Fibroblast of skin of abdomen (primary cell): ENCODE measurements at places on chromosomes 12 and 14.

DNA sequence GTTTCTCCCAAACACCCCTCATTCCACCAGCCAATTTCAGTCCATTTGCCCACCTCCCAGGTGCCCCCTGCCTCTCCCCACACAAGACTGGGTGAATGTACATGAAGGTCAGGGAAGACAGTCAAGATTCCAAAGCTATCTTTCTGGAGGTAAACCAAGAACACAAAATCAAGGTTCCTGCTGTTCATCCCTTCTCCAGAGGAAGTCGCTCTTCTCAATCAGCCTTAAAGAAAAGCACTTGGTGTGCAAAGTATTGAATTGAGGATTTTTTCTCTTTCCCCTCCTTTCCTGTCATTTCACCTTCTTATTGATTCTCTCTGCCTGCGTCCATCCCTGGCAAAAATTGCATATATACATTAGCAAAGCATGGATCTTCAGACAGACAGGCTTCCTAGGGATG is 4.5 kb downstream of the GRIN2B start:
- no peak for DNase-seq

- DNase-seq = no peak
These were observed 75.1 kb downstream of the KCNK13 start for GRCh38 chr14:90136904-90137303.

GRCh38 chr12:75672200-75672599 is 160.8 kb upstream of the KRR1 start:
- DNase-seq = no peak

- DNase-seq = no peak
These were observed 36.8 kb upstream of the ALG10B start for GRCh38 chr12:38279756-38280155.

- DNase-seq = peak; percentile 36
These were observed 888 bp upstream of the PPP1R12A start for GRCh38 chr12:79935624-79936345.

GRCh38 chr14:104969741-104970230 is 8.4 kb downstream of the AHNAK2 start:
- no peak for DNase-seq

- no peak for DNase-seq
These were observed 264.0 kb upstream of the PRICKLE1 start for GRCh38 chr12:42853370-42854140.

GRCh38 chr14:22846811-22847307 is 10.5 kb downstream of the MMP14 start:
- no peak for DNase-seq

- DNase-seq = peak; percentile 51
These were observed 173.3 kb downstream of the PPM1H start for GRCh38 chr12:62761658-62762057.

DNA sequence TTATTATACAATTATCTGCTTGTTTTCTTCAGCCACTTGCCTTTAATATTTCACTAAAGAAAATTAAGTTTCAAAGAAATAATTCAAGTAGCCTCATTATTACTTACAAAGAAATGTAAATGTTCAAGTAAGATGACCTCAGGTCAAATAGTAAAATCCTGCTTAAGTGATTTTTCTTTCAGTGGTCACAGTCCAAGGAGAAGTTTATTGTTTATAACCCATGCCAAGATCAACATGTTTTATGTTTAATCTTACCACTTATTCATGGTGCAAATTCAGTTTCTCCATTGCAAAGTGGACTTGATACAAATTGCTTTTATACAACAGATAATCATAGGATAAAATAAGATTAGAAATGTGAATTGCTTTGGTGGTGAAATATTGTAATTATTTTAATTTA is 370.2 kb upstream of the FLRT2 start:
- no peak for DNase-seq

- DNase-seq = no peak
These were observed 4.6 kb upstream of the PA2G4 start for GRCh38 chr12:56099787-56100186.

DNA sequence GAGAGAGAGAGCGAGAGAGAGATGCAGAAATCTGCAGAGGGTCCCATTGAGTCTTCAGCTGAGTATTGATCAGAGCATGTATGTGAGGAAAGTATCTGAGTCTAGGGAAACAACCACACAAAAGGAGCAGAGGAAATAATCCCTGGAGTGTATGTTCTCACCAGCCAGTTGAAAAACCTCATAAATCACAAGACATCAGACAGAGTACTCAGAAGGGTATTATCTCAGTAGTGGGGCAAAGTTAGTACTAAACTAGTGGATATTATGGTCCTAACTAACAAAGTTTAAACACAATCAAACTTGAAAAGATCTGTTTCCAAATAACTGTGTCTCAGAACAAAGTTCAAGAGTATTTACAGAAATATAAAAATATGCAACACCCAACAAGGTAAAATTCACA is 36.5 kb upstream of the CTDSP2 start:
- no peak for DNase-seq

DNA sequence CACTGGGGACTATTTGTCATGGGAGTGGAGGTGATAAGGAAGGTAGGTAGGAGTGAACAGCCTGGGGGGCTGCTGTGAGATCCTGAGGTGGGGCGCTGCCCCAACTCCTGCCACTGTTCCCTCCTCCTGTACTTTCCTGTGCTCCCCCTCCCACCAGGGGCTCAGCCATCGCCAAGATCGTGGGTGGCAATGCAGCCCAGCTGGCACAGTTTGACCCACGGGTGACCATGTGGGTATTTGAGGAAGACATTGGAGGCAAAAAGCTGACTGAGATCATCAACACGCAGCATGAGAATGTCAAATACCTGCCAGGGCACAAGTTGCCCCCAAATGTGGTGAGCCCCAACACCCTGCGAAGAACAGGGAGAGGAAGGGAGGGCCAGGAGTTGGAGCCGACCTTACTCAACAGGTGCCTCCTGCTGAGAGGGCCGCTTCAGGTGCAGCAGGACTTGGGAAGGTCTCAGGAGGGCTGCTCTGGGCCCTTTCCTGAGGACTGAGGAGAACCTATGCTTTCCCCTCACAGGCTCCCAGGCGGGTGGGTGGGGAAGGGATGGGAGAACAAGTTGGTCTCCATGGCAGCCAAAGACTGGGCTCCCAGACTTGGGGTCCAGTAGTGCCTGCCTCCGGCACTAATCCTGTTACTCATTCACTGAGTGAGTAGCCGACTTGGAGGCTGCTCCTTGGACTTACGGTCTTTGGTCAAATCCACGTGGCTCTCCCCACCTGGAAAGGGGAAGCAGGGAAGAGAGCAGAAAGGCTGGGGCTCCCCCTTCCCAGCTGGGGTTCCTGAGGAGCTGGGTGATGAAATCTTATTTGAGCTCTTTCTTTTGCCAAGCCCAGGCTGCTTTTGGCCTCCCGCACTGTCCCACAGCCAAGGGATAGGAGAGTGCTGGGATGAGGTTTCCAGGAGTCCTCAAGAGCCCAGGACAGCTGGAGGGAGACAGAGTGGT is 884 bp downstream of the GPD1 start:
- DNase-seq = no peak

GRCh38 chr12:13587721-13588390 is 391.3 kb downstream of the EMP1 start:
- no peak for DNase-seq

DNA sequence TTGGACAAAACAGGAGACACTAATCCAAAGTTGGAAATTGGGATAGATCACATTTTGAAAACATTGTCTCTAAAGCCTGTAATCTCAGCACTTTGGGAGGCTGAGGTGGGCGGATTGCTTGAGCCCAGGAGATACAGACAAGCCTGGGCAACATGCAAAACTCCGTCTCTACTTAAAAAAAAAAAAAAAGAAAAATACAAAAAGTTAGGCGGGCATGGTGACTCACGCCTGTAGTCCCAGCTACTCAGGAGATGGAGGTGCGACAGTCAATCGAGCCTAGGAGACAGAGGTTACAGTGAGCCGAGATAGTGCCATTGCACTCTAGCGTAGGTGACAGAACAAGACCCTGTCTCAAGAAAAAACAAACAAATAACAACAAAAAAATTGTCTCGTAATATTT is 152.1 kb downstream of the MGAT4C start:
- DNase-seq = no peak

- DNase-seq = no peak
These were observed 32.1 kb upstream of the PWP1 start for GRCh38 chr12:107653519-107653918.

GRCh38 chr12:97446895-97447294 is 15.7 kb upstream of the RMST start:
- DNase-seq = no peak

DNA sequence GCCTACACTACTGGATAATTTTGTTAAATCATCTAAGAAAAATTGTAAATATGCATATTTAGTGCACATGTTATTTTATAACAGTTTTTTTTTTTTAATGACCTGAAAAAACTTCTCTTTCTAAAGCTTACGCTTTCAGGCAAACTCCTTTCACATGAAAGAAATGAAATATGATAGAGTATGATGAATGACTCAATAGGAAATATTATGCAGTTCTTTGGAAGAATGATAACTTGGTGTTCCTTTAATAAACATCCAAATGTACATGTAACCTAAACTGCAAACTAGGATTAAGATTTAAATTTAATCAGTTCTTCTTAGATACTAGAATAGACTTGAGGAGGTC is 136.6 kb downstream of the FGD4 start:
- no peak for DNase-seq
